KG1 (cell line): ENCODE measurements at places on chromosomes 2 and 18.

GRCh38 chr2:168773719-168774521 lies 28.5 kb upstream of the NOSTRIN start:
- DNase-seq, result no peak

GRCh38 chr2:203748331-203749126 lies 42.1 kb downstream of the CD28 start:
- no peak for DNase-seq

GRCh38 chr2:214807653-214808052 lies 1.8 kb downstream of the BARD1 start:
- no peak for DNase-seq

DNA sequence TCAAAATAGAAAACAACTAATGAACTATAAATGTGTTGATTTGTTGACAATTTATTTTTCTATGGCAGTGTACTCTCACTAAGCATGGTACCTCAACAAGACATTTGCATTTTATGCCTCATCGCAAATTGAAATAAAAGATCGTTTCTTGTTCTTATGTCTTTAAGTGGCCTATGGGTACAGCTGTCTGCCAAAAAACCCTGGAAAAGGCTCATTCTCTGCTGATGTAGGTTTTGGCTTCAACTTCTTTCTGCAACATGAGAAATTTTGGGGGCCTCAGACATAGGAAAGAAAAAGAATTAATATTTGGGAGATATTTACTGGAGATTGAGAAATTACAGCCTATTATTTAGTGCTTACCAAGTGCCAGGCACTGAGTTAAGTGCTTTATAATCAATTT lies 205.1 kb upstream of the DPP10 start:
- DNase-seq, result no peak
